ENCODE measurements at places on chromosomes 11 and 22.
A peak's percentile ranks its signal among the peaks of the same experiment; 100 is the strongest.

- DNase-seq = no peak
These were observed 3.9 kb upstream of the BCL9L start for GRCh38 chr11:118929501-118930093.

DNA sequence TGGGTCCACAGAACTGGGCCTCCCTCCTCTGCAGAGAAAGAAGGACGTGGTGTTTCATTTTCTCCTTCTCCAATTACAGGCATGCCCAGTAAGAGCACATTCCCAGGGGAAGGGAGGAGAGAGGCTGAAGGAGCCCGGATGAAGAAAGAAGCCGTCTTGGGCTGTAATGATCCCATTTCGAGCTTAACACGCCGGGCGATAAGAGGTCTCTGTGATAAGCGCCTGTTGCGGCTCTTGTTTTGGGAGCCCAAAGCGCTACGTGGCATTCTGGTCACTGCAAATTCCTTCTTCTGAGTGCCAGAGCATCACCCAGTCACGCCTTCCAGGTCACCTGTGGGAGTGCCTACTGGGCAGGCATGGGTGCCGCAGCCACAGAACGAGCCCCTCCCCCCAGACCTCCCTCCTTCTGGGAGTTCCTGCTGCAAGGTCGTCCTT lies 57.5 kb downstream of the ANO1 start:
- DNase-seq = no peak

DNA sequence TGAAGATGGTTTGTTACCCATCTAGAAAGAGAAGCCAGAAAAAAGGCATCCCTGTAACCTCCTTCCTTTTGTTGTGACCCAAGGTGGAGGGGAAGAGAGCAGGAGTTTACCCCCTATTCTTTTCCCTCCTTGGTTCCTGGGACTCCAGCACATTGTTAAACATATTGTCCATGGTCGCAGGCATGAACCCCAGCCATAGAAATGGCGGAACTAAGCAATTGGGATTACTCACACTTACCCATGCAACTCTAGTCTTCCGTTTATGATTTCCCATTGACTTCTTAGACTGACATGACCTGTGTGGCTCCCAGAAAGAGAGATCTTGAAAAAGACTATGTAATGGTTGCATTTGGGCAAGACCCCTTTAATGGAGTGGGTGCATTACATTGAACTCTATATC lies 45.4 kb downstream of the OR4C46 start:
- no peak for DNase-seq

- DNase-seq = no peak
These were observed 3.8 kb upstream of the CAPN5 start for GRCh38 chr11:77062924-77063323.

- DNase-seq = no peak
These were observed 106.5 kb downstream of the NAV2 start for GRCh38 chr11:19819148-19819547.

DNA sequence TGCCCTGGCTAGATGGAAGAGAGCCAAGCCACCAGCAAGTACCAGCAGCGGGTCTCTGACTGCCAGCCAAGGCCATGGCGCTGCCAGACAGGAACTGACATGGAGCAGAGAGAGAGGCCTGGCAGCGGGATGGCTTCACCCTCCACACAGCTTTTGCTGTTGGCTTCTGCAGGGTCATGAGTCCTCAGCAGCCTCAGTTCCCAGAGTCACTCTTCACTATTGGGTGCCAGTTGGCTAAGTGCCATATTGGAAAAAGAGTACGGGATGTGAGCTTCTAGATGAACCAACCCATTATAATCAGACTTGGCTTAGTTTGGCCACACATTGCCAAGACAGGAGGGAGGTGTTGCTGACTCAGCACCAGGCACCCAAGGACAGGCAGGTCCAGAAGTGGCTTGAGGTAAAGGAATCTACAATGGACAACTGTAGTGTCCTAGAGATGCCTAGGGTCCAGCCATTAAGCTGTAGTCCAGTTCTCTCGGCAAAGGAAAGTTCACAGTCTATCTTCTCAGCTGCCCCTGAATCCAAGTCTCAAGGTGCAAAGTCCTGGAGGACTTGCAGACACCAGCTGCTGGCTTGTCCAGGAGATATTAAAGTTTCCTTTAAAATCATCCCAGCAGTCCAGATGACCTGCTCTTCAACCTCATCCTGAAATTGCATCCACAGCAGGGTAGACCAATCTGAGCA lies 40.7 kb upstream of the POU2AF1 start:
- DNase-seq = no peak

- peak; percentile 46 for DNase-seq
These were observed 221.1 kb downstream of the LARGE1 start for GRCh38 chr22:33699176-33699575.

DNA sequence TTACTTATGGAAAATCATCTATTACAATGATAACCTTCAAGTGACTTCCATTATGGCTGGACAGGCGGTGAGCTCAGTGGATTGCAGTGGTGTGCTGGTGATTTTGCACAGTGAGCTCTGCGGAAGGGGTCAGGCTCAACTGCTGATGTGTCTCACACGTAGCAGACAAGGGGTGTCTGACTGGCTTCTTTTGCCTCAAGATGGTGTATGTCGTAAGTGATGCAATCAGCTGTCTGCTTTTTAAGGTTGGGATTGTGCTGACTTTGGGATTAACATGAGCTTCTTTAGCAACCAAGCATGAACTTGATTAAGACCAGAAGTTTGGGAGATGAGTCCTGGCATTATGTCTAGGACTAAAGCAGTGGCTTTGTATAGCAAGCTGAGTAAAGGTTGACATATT lies 49.5 kb downstream of the POLD3 start:
- no peak for DNase-seq

DNA sequence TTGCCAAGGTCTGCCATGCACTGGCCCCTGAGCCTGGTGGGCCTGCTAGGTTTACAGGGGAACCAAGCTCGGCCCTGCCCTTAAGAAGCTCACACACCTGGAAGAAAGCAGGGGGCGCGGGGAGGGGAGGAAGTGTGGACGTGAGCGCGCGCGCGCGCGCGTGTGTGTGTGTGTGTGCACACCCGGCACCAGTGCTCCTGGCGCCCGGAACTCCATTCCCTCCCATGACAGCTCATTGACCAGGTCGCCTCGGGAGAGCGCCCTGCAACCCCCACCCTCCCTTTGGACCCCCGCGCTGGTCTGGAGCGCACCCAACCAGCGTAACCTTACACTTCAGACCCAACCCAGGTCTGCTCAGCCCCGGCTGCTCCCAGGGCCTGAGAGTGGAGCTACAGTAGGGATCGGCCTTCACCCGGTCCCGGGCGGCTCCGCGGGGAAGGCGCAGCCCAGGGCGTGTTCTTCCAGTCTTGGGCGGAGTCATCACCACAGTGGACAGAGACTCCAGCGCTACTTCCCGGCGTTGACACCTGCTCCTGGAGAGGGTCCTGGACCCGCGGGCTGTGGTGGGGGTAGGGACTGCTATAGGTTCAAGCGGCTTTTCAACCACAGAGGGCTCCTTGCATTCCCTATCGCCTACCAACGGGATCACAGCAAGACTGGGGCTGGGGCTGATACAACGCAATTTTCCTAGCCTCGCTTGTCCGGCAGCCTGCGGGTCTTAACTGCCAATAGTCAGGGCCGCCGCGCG lies 1.5 kb downstream of the GALNT18 start:
- DNase-seq = peak; percentile 73

- no peak for DNase-seq
These were observed 138.8 kb upstream of the UBASH3B start for GRCh38 chr11:122516686-122517085.

DNA sequence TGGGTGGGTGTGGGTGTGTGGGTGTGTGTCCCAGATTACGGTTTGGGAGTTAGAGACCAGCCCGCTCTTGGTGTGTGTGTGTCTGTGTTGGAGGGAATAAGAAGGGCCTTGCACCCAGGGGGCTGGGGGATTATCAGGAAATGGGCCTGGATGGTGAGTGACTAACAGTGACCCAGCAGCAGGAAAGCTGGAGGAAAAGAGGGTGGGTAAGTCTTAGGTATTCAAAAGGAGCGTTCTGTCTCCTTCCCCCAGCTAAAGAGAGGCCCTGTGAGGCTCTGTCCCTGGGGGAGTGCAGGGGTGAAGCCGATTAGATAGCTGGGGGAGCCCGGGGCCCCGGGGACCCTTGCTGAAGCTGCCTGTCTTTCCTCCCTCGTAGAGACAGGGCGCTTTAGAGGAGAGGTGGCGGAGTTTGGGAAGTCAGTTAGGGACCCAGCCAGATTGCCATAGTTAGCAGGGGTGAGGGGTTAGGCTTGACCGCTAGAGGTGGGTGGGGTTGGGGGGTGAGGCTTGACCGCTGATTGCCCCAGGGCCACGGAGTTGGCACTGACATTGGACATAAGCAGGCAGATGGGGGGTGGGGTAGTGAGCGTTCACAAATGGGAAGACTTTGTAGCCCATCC lies 1.5 kb downstream of the OAF start:
- no peak for DNase-seq

- DNase-seq = no peak
These were observed 11.6 kb downstream of the DGCR2 start for GRCh38 chr22:19110646-19111045.

GRCh38 chr11:2775083-2775625 lies 75.4 kb upstream of the KCNQ1OT1 start:
- peak; percentile 30 for DNase-seq

- peak; percentile 24 for DNase-seq
These were observed 40.4 kb upstream of the ETS1 start for GRCh38 chr11:128627666-128628324.

GRCh38 chr11:44711787-44712608 lies 14.8 kb upstream of the TSPAN18 start:
- DNase-seq = no peak

GRCh38 chr11:104798789-104799188 lies 99.5 kb downstream of the CASP12 start:
- DNase-seq = no peak

DNA sequence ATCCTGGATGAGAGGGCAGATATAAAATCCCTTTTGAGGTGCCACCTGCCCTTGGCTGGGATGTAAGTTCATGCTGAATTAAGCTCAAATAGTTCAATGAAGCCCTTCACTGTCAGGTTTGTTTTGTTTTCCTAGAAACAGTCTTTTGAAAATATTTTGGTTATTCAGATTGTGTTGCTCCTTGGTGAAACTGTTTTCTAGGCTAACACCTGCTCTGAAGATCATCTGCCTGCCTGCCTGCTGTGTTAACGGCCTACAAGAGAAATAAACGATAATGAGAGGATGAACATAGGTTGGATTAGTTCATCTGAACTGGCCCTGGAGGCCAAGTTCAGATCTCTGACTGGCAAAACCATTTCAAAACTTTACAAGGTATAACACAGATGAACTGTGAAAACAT lies 67.4 kb downstream of the ZBTB44 start:
- no peak for DNase-seq

- no peak for DNase-seq
These were observed 2.0 kb downstream of the ARHGAP32 start for GRCh38 chr11:129190087-129190486.

- DNase-seq = no peak
These were observed 75.0 kb downstream of the JRKL start for GRCh38 chr11:96464700-96465307.

GRCh38 chr11:90779098-90779497 lies 556.2 kb upstream of the CHORDC1 start:
- no peak for DNase-seq

- peak; percentile 88 for DNase-seq
These were observed at the start of gene SLC43A3 for GRCh38 chr11:57426929-57427726. SLC43A3 (minus strand) TSS chr11:57427121; CDS start chr11:57426172, 949 bp downstream.

- DNase-seq = no peak
These were observed 48.7 kb upstream of the APOA1 start for GRCh38 chr11:116885951-116886655.

GRCh38 chr11:92413757-92414513 lies 189.3 kb downstream of the FAT3 start:
- no peak for DNase-seq

DNA sequence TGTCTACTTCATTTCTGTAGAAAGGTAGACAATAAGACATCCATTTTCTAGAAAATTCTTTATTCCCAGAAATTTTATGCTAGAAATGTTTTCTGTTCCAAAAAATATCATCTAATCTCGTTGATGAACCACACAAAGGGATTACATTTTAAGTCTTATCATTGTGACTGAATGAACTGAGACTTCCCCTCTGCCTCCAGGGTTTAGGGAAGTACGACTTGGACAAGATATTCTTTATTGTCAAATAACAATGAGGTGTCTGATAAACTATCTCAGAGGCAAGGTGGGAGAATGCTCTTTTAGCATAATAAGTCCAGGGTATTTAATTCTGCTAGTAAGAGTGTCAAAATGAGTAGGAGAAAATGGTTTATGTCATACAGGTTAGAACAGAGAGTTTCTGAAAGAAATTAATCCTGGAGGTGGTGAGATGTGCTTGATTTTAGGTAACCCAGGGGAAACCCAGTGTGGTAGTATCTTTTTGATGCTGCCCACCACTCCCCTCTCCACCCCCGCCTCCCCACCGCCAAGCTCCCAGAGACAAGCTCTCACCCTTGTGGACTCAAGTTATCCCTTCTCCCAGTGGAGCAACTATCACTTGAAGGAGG lies 100.6 kb downstream of the CD44 start:
- no peak for DNase-seq

GRCh38 chr11:69499918-69500284 lies 18.4 kb downstream of the LINC01488 start:
- no peak for DNase-seq

DNA sequence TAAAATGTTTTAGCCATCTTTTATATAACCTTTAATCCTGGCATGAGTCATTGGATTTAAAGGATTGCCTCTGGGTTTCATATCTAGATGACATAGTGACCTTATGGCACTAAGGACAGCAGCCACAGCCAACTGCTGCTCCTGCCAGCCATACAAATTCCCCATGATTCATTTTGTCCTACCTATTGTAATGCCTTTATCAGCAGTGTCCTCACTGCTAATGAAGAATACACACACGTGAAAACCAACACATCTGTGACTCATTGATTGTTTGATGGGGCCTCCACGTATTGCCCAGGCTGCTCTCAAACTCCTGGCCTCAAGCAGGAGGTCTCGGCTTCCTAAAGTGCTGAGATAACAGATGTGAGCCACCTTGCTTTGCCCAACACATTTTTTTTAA lies 1.8 kb downstream of the LDHAL6A start:
- no peak for DNase-seq

DNA sequence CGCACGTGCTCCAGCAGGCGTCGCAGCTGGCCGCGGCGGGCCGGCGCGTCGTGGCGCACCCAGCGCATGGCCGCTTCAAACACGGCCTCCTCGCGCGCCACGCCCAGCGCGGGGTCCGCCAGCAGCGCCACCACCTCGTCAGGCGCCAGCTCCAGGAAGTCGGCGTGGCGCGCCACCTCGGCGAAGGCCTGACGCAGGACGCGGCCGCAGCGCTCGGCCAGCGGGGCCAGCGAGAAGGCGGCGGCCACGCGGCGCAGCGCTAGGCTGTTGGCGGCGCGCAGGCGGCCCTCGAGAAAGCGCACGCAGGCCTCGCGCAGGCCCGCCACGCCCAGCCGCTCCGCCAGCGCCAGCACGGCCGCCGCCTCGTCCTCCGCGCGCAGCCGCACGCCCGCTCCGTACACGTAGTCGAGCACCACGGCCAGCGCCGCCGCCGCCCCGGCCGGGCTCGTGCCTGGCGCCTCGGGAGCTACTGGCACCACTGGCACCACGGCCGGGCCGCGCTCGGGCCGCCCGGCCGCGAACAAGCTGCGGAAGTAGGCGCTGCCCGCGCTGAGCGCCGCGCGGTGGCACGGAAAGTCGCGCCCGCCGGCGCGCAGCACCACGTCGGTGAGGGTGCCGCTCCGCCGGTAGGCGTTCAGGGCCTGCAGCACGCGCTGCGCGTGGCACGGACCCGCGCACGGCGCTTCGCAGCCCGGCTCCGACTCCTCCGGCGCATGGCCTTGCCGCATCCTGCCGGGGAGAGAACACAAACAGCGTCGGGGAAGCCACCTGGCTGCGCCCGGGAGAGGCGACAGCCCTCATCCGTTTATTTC lies 2.9 kb downstream of the KLHL35 start:
- DNase-seq = peak; percentile 81

GRCh38 chr22:19686946-19687345 lies 27.4 kb upstream of the SEPTIN5 start:
- DNase-seq = no peak

- DNase-seq = no peak
These were observed 6.6 kb upstream of the BARX2 start for GRCh38 chr11:129368889-129369672.

All from right forelimb (tissue), 1 donor.